ENCODE measurements at places on chromosomes 7 and 10. TPM values are rescaled to one million over a fixed set of nuclear protein-coding genes. Genes with fewer than 3 reads are reported as not detected.

MSMB gene
- polyA plus RNA-seq = not detected

FGL2 gene
- 0.95 TPM for polyA plus RNA-seq

PCDH15 gene
- not detected for polyA plus RNA-seq

VGF gene
- polyA plus RNA-seq = 0.10 TPM

HOXA4 gene
- polyA plus RNA-seq = 0.30 TPM

BTBD16 gene
- polyA plus RNA-seq = not detected

ERVW-1 gene
- not detected for polyA plus RNA-seq

SORCS3 gene
- polyA plus RNA-seq = not detected

TYW1B gene
- polyA plus RNA-seq = 4.4 TPM

NKX6-2 gene
- not detected for polyA plus RNA-seq

IRF5 gene
- 91.3 TPM for polyA plus RNA-seq

All from B cell (primary cell).